ENCODE measurements at places on chromosomes 4 and X. TPM values are rescaled to one million over a fixed set of nuclear protein-coding genes. Genes with fewer than 3 reads are reported as not detected.

The SMIM31 gene
- total RNA-seq = not detected

The FAM53A gene
- 2.6 TPM for total RNA-seq

The IQCM gene
- total RNA-seq = not detected

The NLGN4X gene
- total RNA-seq = not detected

The AFP gene
- total RNA-seq = 0.22 TPM

The CITED1 gene
- 1.0 TPM for total RNA-seq

The NEUROG2 gene
- total RNA-seq = not detected

The TTC29 gene
- not detected for total RNA-seq

The MAML3 gene
- 0.13 TPM for total RNA-seq

The SFRP2 gene
- 0.52 TPM for total RNA-seq

The ZCCHC18 gene
- total RNA-seq = not detected

The FAM184B gene
- 0.10 TPM for total RNA-seq

The FGF2 gene
- 48.5 TPM for total RNA-seq

DNA sequence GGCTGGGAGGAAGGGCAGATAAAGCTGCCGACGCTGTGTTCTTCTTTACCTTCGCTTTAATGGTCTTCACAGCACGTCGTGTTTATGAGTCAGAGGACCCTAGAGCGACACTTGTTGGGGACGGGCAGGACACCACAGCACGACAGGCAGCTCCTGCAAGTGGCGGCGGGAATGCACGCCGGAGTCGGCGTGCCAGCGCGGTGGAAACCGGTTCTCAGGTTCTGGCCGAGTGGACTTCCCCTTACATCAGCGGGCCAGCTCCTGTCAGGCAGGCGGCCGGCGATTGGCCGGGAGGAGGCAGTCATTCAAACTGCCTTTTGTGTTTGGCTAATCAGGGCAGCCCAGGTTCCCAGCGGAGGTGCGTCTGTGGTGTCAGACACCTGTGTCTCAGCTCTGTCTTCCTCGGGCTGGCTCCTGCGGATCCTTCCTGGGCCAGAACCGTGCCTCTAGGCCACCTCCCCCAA, 150.9 kb downstream of the SHROOM3 start:
- DNase-seq = peak; percentile 29

DNA sequence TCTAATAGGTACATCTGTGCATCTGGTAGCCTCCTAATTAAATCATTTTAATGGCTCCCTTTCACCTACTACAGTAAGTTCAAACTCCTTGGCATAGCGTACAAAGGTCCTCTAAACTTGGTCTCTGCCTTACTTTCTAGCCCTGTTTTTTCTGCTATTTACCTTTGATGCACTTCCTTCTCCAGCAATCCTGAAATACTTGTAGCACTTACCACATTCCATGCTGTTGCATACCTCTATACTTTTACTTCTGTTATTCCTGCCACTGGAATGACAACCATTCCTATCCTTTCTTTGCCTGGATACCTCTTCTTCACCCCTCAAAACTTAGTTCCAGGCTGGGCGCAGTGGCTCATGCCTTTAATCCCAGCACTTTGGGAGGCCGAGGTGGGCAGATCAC, 56.6 kb upstream of the LHFPL1 start:
- DNase-seq = no peak

- DNase-seq = no peak
Measured at GRCh38 chr4:84381759-84382158, 117.3 kb downstream of the NKX6-1 start.

GRCh38 chr4:183499389-183499788, 5.5 kb upstream of the ING2 start:
- DNase-seq = peak; percentile 19

DNA sequence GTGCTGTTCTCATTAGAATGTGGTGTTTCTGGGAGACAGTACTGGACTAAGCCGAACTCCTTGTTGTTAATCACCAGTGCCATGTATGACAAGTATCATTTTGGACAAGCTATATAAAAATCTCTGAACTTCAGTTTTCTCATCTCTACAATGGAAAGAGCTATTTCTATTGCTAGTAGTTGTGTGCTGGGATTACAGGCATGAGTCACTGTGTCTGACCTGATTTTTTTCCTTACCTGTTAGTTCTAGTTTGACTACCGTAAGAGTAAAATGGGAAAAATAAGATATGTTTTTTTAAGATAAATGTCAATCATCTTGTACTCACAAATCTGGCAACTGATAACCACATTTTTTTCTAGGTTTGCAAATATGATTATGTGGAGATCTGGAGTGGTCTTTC, 192.3 kb downstream of the TLL1 start:
- DNase-seq = no peak

DNA sequence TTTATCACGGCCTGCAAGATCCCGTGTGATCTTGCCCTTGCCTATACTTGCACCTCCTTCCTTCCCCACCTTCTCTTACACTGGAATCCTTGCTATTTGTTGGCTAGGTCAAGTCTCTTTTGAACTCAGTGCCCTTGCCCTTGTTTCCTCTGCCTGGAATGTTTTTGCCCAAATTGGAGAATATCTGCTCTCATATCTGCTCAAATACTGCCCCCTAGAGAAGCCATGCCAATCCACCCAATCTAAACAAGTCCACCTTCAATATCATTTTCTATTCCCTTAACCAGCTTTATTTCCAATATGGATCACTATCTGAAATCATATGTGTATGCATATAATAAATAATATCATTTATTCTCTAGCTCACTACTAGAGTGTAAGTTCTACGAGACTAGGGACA, 1044.2 kb upstream of the FTHL17 start:
- DNase-seq = no peak

DNA sequence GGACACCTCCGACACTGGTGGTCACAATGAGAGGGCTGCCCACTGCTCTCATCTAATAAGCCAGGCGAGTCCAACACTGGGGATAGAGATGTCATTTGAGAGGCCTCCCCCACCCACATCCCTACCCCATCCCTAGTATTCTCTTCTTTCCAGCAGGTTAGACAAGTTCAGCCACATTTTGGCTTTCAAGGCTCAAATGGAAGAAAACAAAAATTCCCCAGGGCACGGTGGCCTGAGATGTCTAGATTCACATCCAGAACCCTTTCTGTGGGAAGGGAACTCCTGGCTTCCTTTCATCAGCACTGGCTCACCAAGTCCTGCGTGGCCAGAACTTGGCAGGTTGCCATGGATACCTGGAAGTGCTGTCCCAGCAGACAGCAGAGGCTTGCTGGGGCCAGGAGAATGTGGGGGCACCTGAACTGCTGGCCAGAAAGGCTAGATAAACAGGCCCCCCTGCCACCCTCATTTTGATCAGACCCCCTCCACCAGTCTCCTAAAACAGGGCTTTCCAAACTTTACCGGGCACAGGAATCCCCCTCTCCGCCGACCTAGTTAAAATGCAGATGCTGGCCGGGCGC, 1.3 kb upstream of the NYX start:
- DNase-seq = no peak

- no peak for DNase-seq
Measured at GRCh38 chr4:112765317-112765974, 128.5 kb downstream of the LARP7 start.

- peak; percentile 19 for DNase-seq
Measured at GRCh38 chr4:33746979-33747378, 2497.3 kb downstream of the ARAP2 start.

- DNase-seq = no peak
Measured at GRCh38 chr4:51884606-51885005, 41.7 kb downstream of the DCUN1D4 start.

- DNase-seq = no peak
Measured at GRCh38 chr4:1045595-1046201, 34.3 kb downstream of the FGFRL1 start.

GRCh38 chrX:150212672-150213480, 150.2 kb upstream of the MAMLD1 start:
- no peak for DNase-seq

GRCh38 chr4:113446019-113446418, 315.5 kb downstream of the CAMK2D start:
- DNase-seq = no peak

GRCh38 chrX:7191681-7192110, 43.7 kb upstream of the PUDP start:
- no peak for DNase-seq

- DNase-seq = no peak
Measured at GRCh38 chr4:38415682-38416081, 248.3 kb upstream of the KLF3 start.

DNA sequence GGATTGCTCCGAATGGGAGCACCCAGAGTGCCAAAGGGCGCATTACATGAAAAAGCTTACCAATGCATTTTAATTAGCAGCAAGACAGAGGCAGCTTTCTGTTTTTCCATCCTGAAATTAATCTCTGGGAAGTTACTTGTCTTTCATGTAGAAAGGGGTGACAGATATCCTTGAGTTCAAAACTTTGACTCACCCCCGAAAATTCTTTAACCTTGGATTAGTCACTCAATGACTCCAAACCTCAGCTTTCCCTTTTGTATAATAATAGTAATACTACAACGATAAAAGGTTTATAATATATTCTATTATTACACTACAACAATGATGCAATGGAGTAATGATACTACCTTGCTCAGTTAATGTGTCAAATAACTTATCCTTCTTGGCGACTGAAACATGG, 126.3 kb downstream of the ADAMTS3 start:
- no peak for DNase-seq

DNA sequence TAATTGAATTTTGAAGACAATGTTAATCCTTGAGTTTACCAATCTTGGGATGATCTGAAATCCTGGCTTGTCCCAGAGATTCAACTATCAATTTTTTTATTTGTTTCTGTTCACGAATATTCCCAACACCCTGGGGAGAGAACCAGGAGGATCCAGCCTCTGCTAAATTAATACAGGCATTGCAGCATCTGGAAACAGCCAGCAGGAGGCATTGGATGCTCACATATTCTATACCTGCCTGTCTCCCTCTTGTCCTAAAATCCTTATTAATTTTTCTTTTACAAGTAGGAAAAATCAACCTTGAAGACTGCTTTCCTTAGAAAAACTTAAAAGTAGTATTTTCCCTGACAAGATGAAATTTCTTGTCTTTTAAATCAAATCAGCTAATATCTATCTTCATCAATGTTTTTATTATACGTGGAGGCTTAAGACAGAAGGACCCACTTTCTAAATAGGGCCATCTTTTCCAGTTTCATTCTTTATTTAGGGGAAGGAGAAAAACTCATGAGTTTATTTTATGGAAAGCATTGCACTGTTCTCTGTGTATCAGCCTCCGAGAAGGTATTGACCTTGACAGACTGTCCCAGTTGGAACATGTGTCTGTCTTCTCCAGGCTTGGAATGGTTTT, 102.4 kb downstream of the CLNK start:
- peak; percentile 19 for DNase-seq

- no peak for DNase-seq
Measured at GRCh38 chr4:10732235-10732913, 47.8 kb upstream of the CLNK start.

GRCh38 chr4:160877087-160877790, 1286.6 kb downstream of the FSTL5 start:
- DNase-seq = no peak

- peak; percentile 44 for DNase-seq
Measured at GRCh38 chr4:23384741-23385140, 505.1 kb downstream of the PPARGC1A start.

GRCh38 chr4:56211202-56211601, 176.1 kb downstream of the AASDH start:
- no peak for DNase-seq

- no peak for DNase-seq
Measured at GRCh38 chr4:158280856-158281255, 70.6 kb downstream of the TMEM144 start.

GRCh38 chr4:52358366-52358765, 300.7 kb downstream of the USP46 start:
- DNase-seq = no peak

DNA sequence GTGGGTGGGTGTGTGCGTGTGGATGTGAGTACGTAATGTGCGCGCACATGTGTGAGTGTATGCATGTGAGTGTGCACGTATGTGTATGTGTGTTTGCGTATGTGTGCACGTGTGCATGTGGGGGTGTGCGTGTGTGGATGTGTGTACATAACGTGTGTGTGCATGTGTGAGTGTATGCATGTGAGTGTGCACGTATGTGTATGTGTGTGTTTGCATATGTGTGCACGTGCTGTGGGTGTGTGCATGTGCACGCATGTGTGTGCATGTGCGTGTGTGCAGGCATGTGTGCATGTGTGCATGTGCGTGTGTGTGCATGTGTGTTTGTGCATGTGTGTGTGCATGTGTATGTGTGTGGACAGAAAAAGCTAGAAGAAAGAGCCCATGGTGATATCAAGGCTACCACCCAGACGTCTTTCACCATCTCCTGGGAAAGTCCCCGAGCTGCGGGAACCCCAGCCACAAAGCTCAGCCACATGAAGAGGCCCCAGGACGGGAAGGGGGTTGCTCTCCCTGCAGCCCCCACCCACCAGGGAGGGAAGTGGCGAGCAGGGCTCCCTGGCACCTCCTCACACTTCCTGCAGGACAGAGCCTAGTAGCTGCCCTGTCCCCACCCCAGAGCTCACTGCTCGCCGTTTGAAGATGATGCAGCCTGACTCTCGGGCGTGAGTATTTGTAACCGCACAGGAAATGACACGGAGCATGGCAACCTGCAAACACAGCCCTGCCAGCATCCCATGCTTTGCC, 108.3 kb downstream of the DCTD start:
- peak; percentile 74 for DNase-seq

DNA sequence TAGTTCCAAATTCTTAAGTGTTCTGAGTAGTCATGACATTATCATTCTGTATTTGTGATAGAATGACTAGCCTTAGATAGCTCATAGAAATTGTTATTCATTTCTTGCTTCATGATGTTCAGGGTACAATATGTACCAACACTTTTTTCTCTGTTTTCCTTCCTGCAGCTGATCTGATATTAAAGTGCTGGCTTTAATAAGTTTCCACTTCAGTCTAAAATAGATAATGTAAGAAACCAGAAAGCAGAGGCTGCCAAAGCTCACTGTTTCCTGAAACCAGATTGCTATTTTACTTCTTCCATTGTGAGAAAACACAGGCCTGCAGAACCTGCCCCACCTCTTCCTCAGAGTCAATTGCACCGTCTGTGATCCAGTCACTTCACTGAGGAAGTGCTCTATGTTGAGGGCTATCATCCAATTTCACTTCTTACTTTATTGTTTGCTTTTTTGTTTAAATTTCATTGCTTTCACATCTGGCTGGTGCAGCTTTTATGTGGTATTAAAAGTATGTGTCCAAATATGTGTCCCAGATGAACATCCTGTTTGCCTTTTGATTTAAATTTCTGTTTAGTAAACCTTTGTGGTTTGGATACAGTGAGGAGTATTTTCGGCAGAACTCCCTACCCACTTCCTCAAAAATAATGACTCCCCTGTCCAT, 652.1 kb downstream of the ANKRD50 start:
- peak; percentile 37 for DNase-seq

- no peak for DNase-seq
Measured at GRCh38 chr4:173380987-173381386, 10.2 kb downstream of the SAP30 start.

DNA sequence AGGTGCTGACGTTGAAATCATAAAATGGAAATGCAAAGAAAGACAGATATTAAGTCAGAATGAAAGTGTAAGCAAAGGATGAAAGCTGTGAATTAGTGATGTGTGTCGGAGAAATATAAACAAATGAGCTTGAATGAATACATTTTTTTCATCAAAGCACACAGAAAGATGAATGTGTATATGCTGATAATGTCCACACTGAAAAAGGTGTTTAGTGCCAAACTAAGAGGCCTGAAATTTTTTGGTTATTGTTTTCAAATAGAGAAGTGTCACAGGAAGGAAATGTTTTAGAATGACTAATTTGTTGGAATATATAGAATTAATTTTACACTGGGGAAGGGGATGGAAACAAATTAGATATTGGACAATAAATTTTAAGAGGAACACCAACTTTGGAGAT, 1217.6 kb downstream of the PCDH18 start:
- no peak for DNase-seq

- no peak for DNase-seq
Measured at GRCh38 chrX:143095321-143095720, 69.6 kb downstream of the SPANXN4 start.
